Smooth muscle cell of trachea (primary cell): ENCODE measurements at places on chromosomes 2 and 18. TPM values are rescaled to one million over a fixed set of nuclear protein-coding genes. Genes with fewer than 3 reads are reported as not detected.

The RBFA gene
- total RNA-seq: 23.7 and 29.4 TPM in 2 replicates

The FHOD3 gene
- 18.8 and 22.3 TPM in 2 replicates for total RNA-seq

The GDF7 gene
- total RNA-seq: 0.15 TPM in 1 of 2 replicates, not detected in the other

The DOK1 gene
- total RNA-seq: 27.3 and 50.4 TPM in 2 replicates

The CARF gene
- 7.3 and 7.6 TPM in 2 replicates for total RNA-seq

The LBH gene
- 98.6 and 336 TPM in 2 replicates for total RNA-seq

The GPBAR1 gene
- not detected in 2 replicates for total RNA-seq

The MC4R gene
- total RNA-seq: not detected in 2 replicates

The PLCD4 gene
- total RNA-seq: 9.1 and 11.8 TPM in 2 replicates

The RBKS gene
- 2.2 and 2.5 TPM in 2 replicates for total RNA-seq

The ZNF804A gene
- 1.9 and 2.3 TPM in 2 replicates for total RNA-seq

The LONRF2 gene
- under 0.01 TPM in 2 replicates for total RNA-seq

The CGREF1 gene
- 3.6 and 6.1 TPM in 2 replicates for total RNA-seq

The TUBA3E gene
- total RNA-seq: not detected in 2 replicates

The CHRNA1 gene
- total RNA-seq: not detected in 2 replicates

The STPG4 gene
- 0.17 TPM in 1 of 2 replicates, not detected in the other for total RNA-seq

The CRYGD gene
- total RNA-seq: not detected in 2 replicates

The LRP1B gene
- total RNA-seq: not detected in 2 replicates

The CPO gene
- 0.17 TPM in 1 of 2 replicates, not detected in the other for total RNA-seq

The C2orf80 gene
- not detected in 2 replicates for total RNA-seq

The UPP2 gene
- total RNA-seq: under 0.01 TPM in 1 of 2 replicates, not detected in the other

The ALPP gene
- under 0.01 TPM in 1 of 2 replicates, not detected in the other for total RNA-seq

The FAHD2A gene
- total RNA-seq: 23.8 and 35.6 TPM in 2 replicates

The ZNG1B gene
- total RNA-seq: 19.7 and 33.0 TPM in 2 replicates

The CFAP210 gene
- not detected in 2 replicates for total RNA-seq

The SIX3 gene
- total RNA-seq: not detected in 2 replicates
